ENCODE measurements at places on chromosomes 16 and 17.

GRCh38 chr16:55508941-55509931 lies at the start of gene LPCAT2:
Gene LPCAT2 (plus strand): TSS chr16:55509072. CDS start chr16:55509182, 110 bp downstream.
- no peak for DNase-seq

- no peak for DNase-seq
Observed at GRCh38 chr17:65953316-65954147, 238.4 kb downstream of the CEP112 start.

DNA sequence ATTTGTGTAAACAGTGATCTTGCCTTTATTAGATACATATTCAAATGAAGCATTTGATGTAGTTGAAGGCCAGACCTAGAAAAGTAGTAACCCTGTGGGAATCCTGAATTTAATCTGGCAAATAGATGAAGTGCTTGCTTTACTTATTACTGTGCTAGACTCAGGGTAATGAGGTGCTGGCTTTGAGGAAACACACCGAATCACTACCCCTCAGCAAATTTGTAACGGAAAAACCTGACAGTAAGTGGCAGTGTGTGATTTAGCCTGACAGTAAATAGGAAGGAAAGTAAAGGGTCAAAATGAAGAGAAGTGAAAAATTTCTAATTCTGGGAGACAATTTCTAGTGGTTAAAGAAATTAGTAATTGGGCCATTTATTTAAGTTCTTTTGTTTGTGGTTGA lies 90.2 kb downstream of the MAP2K4 start:
- DNase-seq = no peak

DNA sequence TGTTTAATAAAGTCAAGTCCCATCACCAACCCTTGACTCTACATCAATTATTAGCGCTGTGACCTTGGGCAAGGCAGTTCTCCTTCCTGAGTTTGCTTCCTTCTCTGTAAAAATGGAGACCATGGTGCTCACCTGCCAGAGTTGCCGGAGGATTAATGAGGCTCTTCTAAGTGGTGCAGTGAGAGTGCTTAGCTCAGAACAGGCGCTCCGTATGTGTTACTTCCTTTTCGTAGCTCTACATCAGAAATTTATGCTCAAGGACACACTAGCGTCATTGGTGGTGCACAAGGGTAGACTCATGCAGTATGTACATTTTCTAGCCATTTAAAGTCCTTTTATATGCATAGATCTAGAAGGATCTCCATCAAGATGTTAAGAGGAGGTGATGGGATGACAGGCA lies 17.4 kb upstream of the CMIP start:
- no peak for DNase-seq

GRCh38 chr16:74480150-74481029 lies 59.1 kb upstream of the CLEC18B start:
- DNase-seq = no peak

- DNase-seq = no peak
Observed at GRCh38 chr17:50117202-50118051, 12.5 kb downstream of the SAMD14 start.

- DNase-seq = no peak
Observed at GRCh38 chr17:49987681-49988441, 7.2 kb downstream of the DLX3 start.

GRCh38 chr17:67121316-67121891 lies 77.0 kb downstream of the CACNG1 start:
- DNase-seq = no peak

DNA sequence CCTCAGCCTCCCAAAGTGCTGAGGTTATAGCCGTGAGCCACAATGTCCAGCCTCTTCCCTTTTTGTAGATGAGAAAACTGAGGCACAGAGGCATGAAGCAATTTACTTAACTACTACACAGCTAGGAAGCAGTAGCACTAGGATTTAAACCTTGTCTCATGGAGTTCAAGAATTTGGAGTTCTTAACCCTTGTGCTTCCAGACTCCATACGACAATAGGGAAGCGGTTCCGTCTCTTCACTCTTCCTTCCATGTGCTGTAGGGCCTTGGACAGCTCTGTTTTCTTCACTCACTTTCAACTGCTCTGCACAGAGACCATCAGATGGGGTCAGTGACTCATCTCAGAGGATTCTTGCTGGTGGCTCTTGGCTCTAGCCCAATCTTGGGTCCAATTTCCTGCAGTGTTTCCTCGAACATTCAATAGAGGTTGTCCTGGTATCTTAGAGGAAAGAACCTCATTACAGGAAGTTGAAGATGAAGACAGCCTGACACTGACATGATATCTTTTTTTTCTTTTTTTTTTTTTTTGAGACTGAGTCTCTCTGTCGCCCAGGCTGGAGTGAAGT lies 19.3 kb downstream of the ITGAL start:
- no peak for DNase-seq

DNA sequence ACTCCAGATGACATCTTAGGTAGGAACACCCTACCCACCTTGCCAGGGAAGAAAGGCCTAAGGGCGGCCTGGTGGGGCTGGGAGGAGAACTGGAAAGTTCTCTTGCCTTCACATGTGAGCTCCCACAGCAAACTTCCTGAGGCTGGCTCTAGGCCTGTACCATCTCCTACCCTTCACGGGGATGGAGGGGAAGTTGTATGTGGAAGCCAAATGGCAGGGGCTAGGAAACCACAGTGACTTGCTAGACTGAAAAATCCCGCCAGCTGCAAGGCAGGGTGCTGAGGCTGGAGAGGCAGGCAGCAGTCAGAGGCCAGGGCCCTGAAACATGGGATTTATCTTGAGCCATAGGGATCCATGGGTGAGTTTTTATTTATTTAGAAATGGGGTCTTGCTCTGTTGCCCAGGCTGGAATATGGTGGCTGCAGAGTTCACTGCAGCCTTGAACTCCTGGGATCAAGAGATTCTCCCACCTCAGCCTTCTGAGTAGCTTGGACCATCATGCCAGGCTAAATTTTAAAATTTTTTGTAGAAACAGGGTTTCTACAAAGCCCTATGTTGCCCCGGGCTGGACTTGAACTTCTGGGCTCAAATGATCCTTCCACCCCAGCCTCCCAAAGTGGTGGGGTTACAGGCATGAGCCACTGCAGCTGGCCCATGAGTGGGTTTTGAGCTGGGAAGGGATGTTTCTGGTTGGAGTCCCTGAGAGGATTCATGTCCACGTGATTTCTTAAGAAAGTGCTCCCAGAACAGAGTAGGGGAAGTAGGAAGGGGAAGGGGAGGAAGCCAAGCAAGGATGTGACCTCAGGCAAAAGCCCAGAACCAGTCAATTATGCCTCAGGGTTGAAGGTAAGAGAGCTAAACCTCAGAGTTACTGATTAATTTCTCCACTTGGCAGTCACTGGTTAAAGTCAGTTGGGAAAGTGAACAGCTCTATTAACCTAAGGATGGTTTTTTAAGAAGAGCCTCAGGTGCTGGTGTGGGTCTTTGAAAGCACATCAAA lies 4.0 kb upstream of the KAT8 start:
- DNase-seq = no peak

DNA sequence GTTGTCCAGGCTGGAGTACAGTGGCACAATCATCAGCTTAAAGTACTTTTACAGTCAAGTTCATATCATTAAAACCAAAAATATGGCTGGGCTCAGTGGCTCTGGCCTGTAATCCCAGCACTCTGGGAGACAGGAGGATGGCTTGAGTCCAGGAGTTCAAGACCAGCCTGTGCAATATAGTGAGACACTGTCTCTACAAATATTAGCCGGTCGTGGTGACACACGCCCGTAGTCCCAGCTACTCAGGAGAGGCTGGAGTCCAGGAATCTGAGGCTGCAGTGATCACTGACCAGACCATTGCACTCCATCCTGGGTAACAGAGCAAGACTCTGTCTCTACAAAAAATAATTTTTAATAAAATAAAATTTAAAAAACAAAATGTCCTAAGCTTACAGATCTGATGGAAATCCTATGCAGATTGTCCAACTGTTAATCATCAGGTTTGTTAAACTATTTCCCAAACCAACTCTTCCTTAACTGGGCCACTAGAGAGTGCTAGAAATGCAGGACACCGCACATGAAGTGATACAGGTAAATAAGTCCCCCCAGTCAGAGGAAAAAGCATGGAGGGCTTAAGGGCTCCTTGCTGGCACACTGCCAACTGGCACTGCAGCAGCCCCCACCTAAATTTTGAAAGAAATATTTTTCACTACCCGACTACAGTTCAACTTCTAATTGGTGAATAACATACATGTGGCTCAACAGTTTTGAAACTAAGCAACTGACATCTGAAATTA lies 2.8 kb downstream of the USP22 start:
- no peak for DNase-seq

DNA sequence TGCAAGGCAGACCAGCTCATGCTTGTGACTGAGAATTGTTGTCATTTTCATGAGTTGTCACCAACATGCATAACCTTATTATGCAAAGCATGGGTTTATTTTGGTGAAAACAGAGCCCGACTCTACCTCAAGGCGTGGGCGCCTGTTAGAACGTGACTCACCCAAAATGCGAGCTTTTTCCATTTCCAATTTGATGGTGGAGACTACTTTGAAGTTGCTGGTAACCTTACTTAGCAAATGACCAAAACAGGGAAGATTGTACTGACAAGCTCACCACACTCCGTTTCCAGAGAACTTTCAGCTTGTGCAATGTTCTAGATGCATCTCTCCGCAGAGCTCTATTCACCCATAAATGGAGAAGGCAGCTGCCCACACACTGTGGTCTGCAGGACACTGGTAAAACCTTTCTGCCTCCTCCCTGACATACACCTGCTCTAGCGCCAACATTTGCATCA lies 284.5 kb downstream of the MAF start:
- no peak for DNase-seq

DNA sequence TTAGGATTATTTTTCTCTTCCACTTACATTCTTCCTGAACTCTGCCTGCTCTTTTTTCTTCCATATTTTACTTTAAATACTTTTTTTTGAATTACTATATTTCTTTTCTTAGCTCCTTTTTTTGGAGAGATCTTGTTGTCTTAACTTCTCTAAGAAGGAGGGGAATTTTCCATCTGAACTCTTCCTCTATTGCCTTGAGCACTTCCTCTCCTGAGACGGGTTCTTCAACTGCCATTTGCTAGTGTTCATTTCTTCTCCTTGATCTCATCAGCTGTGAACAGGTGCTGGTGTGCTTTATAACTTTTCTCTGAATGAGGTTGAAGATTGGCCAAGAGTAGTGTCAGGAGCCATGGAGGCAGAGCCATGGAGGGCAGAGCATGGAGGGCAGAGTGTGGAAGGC lies 15.1 kb upstream of the CD300LD start:
- DNase-seq = no peak

DNA sequence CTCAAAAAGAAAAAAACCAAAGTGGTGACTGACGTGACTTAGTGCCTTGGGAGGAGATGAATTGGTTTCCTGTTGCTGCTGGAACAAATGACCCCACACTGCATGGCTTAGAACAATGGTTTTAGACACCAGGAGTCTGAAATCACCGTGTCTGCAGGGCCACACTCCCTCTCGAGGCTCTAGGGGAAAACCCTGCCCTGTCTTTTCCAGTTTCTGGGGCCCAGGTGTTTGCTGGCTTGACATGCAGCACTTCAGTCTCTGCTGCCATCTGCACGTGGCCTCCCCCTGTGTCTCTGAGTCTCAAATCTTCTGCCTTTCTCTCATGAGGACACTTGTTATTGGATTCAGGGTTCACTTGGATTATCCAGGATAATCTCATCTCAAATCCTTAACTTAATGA lies 323.8 kb upstream of the TNRC6C start:
- no peak for DNase-seq
